ENCODE measurements at places on chromosomes 5 and 9.

DNA sequence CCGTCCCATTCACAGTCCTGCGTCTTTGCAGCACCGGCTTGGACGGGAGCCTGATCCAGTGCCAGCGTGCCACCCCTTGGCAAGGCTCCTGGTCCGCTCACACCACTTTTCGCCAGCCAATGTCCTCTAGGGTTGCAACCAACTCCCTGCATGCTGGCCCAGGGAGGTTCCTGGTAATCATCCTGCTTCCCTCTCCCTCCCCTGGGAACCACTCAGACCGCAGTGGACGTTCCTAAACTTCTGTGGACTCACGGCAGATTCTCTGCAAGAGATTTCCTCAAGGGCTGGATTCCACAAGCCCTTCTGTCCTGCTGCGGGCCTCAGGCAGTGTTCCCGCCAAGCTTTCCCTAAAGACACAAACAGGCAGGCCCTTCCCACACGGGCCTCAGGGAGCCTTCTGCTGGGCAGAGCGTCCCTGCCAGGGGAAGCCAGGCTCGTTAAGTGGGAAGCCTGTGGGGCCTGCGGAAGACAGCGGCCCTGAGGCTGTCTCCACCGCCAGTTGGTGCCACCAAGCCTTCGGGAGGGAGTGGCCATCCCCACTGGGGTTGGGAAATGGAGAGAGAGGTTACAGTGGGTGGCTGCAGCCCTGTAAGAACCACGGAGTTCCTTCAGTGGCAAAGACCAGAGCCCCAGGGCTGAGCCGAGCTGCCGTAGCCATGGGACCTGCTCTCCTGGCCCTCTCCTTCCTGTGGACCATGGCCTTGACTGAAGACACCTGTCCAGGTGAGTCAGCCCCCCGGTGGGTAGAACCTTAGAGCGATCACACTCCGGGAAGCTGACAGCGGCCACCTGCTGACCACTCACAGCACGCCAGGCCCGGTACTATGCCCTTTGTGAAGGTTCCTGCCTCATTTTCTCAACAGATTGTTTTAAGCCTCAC lies 16.4 kb upstream of the FCN2 start:
- DNase-seq: no peak

DNA sequence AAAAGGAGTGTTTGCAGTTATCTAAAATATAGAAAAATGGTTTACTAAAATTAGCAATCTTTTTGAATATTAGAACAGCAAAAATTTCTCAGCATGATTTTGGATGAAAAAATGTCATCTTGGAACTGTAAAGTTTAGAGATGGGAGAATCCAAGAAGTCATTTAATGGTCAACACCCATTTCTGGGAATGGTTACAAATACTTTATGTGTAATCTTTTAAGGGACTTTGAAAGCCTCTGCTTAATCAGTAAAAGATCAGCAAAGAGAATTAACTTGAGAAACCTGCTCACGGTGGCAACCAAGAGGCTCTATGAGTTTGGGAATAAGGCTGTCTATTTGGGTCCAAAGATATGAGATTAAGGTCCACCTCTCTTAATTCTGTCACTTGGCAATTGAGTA lies 13.0 kb downstream of the C1QTNF3 start:
- no peak for DNase-seq

DNA sequence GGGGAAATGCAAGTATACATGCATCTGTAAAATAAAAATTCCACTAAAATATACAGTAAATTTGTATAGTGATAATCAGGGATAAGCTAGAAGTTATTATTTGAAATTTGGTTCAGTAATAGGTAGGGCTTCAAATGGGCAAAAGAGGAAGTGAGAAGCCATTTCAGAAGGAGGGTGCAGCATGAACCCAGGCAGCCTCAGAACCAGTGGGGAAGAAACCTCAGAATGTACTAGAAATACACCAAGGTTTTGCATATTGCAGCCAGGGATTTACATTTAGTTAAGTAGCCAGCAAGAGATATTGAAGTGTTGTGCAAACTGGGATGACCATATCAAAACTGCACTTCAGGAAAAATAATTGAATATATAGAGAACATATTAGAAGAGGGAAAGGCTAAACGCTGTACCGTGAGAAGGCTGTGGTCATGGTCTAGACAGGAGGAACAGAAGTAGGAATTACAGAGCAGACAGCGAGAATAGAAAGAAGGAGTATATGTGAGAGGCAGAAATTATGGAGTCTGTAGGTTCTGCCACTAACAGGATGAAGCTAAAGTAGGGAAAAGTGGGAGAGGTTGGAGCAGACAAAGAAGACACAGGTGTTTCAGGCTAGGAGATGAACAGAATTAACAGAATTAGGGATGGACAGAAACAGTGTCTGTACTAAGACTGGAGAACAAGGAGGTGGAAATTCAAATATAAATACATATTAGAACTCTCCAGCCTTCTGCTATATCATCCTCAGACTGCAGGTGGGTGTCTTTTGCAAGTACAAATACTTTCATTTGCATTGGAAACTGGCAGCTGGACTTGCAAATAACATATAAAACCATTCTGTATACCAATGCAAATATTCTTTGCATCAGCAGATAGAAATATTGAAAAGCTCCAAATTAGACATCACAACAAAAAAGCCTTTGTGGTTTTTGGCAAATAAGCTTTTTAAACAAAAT lies 335.6 kb downstream of the ZNF608 start:
- DNase-seq: no peak

- no peak for DNase-seq
Measured at GRCh38 chr5:39121315-39121714, 47.1 kb upstream of the RICTOR start.

GRCh38 chr9:123642291-123643278 lies 286.6 kb downstream of the CRB2 start:
- no peak for DNase-seq

DNA sequence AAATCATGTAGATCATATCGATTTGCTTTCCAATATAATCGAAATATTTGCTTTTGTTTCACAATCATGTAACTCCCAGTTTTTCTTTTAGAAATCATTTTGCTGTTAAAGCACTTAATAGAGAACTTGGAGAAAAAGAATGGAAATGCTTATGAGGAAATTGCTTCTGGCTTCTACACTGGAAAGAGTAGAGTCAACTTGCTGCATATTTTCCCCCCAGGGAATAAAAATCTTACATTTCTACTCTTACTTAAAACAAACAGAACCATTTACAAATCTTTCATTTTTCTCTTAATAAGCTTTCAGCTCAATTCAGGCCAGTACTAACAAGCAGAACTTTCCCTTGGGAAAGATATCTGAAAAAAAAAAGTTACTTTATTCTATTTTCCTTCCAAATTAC lies 312.0 kb downstream of the CHSY3 start:
- DNase-seq: no peak

DNA sequence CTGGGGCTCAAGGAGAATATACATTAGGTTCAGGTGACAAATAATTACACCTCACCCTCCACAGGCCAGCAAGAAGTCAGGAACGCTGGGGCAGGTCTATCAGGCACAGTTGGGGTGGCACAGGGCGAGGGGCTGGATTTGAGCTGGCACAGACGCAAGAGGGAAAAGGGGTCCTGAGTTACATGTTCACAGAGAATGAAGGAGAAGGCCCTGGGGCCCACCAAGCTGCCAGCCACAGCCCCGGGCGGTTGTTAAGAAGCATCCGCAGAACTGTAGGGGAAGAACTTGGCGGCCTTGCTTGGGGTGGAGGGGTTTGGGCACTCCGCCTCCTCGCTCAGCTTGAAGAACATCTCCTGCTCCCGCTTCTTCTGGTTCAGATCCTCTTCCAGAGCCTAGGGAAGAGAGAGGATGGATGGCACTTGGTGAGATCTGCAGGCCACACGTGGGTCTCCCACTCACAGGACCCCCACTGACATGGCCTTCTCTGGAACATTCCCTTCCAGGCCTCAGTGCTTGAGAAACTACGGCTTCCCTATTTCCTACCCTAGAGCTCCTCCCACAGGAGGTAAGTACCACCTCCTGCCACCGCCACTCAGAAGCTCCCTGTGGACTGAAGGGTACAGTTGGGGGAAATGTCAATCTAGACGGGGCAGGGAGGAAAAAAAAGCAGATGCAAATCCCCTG lies 38.3 kb upstream of the FBXW11 start:
- DNase-seq: no peak

DNA sequence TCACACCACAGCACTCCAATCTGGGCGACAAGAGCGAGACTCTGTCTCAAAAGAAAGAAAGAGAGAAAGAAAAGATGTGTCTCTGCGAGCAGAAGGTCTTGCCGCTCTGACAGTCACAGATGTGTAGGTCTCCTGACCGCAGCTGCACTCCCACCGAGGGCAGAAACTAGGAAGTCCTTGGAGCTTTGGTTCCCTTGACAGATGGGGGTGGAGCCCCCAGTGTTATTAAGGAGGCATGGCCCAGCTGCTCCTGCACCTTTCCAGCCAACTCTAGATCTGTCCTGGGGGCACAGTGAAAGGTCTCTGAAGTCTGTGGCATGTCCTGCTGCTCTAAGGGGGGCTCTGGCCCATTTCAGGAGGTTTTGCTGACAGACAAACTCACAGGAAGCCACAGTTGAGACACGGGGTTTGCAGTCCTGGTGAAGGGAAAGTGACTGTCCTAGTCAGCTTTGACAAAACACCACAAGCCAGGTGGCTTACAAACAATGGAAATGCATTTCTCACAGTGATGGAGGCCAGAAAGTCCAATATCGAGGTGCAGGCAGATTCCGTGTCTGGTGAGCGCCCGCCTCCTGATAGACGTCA lies 9.0 kb upstream of the DIPK1B start:
- DNase-seq: no peak

GRCh38 chr5:15933259-15934207 lies 246.1 kb downstream of the MARCHF11 start:
- no peak for DNase-seq

DNA sequence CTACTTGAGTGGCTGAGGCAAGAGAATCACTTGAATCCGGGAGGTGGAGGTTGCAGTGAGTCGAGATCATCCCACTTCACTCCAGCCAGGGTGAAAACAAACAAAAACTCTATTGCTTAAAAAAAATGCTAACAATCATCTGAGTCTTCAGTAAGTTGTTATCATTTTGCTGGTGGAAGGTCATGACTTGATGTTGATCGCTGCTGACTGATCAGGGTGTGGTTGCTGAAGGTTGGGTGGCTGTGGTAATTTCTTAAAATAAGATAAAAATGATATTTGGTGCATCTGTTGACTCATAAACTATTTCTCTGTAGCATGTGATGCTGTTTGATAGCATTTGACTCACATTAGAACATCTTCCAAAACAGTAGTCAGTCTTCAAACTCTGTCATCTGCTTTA lies 349.4 kb upstream of the PAPPA start:
- DNase-seq: no peak

DNA sequence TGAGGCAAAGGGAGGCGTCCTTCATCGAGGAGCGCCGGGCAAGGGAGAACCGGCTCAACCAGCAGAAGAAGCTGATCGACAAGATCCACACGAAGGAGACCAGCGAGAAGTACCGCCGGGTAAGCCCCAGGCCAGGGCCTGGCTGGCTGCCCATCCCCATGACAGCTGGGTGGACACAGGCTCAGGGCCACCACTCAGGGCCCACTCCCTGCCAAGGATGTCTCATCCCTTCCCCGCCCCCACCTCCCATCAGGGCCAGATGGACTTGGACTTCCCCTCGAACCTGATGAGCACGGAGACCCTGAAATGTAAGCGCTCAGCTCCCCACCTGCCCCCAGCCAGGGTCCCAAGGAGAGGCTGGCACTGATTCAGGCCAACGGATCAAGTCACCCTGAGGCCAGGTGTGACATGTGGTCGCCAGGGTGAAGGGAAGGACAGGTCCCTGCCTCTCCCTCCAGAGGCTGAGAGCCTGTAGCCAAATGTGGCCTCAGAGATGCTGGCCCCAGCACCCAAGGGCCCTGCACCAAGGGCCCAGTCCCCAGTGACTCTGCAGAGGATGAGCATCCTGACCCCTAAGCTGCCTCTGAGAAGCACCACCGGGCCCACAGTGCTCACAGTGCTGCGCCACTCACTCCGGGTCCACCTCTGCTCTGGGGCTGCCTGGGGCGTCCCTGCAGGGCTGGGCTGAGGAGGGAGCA lies 3.1 kb upstream of the RABL6 start:
- DNase-seq: no peak

- no peak for DNase-seq
Measured at GRCh38 chr5:36939969-36940858, 63.6 kb downstream of the NIPBL start.

- DNase-seq: no peak
Measured at GRCh38 chr5:174723979-174724483, 351 bp upstream of the MSX2 start.

DNA sequence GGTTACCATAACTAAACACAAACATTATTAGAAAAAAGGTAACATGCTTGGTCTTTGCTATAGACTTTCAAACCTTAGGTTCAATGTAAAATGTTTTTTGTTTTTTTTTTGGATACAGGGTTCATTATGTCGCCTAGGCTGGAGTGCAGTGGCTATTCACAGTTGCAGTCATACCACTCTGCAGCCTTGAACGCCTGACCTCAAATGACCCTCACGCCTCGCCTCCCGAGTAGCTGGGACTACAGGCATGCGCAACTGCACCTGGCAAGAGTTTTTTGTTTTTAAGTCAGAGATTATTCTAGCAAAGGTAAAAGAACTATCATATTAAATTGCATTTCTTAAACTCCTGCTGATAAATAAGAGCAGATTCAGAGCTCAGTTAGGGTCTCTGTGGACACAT lies 55.1 kb upstream of the NR5A1 start:
- no peak for DNase-seq

DNA sequence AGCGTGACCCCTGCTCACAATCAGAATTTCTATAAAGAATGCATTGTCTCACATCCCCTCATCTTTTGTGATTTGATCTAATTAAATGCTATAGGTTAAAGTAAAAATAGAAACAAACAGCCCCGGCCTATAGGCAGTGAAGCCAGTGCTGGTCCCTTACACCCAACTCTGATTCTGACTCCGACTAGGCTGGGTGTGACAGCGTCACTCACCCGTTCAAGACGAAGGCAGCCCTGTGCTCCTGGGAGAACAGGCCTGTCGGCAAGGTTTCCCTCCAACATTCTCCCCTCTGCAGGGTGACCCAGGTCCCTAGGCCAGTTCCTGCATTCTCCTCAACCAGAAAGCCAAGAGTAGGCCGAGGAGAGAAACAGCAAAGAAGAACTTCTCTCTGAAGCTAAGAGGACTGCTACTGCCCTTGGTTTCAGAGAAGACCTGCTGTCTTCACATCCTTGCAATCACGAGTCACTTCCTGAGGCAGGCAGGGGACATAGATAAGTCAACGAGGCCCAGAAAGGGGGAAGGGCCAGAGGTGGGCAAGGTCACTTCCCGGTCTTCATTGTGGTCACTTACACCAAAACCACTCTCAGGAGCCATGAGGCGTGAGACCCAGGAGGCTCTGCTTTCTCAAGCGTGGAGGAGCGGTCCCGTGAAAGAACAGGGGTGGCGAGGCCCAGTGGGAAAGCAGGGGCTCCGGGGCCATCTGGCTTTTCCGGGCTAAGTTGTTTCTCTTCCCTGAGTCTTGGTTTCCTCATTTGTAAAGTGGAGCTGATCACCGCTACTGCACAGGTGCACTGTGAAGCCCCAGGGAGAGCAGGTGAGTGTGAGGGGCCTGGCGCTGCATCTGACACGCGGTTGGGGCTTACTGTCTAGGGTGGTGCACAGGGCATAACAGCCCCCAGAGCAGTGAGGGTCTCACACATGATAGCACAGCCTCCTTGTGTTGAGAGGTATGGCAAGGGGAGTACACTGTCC lies 200.8 kb downstream of the CRB2 start:
- no peak for DNase-seq

Measured in hematopoietic multipotent progenitor cell treated with erythropoietin and hydrocortisone succinate and interleukin-3 and kit ligand, for 17 days (in vitro differentiated cells).